Uterus (tissue), 4 donors: ENCODE measurements at places on chromosomes 1 and 21.
A peak's percentile ranks its signal among the peaks of the same experiment; 100 is the strongest.

GRCh38 chr1:27603309-27603680, 649 bp downstream of the AHDC1 start:
- peak overlapping the region; percentile 99 for H3K27ac ChIP-seq
- peak overlapping the region; percentile 63 for H3K4me3 ChIP-seq
- no peaks in the 10 kb centered on the region for H3K27me3 ChIP-seq
- no peaks in the 10 kb centered on the region for H3K36me3 ChIP-seq
- no peak for DNase-seq

DNA sequence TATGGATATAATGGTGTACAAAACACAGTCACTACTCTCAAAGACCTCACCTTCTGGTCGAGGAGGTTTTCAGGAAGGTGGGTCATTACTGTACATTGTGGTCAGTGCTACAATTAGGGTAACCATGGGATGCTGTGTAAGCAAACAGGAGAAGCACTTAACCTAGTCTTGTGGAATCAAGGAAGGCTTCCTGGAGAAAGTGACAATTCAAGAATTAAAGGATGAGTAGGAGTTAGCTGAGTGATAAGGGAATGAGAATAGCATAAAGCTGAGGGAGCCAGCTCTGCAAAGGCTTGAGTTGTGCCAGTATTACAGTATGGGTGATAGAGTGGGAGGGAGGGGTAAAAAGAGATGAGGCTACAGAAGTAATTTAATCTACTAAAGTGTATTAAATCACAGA, 17.2 kb downstream of the NEXN start:
- DNase-seq: no peak
- H3K27me3 ChIP-seq: no peaks in the 10 kb centered on the region
- H3K4me3 ChIP-seq: no peak overlapping the region
- H3K36me3 ChIP-seq: no peaks in the 10 kb centered on the region

- no peaks in the 10 kb centered on the region for H3K27me3 ChIP-seq
- H3K4me1 ChIP-seq: no peaks in the 10 kb centered on the region
- DNase-seq: no peak
- no peak overlapping the region for H3K4me3 ChIP-seq
- H3K36me3 ChIP-seq: no peaks in the 10 kb centered on the region
- H3K27ac ChIP-seq: no peak overlapping the region
These were observed 42.9 kb downstream of the USP24 start for GRCh38 chr1:55172272-55172671.

DNA sequence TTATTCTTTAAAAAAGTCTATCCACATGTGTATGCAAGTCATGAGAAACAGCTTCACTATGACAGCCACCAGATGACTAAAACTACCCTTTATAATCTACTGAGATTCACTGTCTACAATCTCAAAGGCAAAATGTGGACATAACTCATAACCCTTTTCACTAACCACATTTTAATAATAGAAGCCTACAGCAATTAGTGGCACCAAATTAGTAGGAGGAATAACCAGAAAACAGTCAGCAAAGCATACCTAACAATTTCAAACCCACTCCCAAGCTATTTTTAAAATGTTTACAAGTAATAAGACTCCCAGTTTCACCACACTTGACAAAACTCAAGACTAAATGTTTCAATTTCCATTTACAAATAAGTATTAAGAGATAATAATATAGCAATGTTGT, 442.9 kb downstream of the PTPRC start:
- no peaks in the 10 kb centered on the region for H3K4me1 ChIP-seq
- no peaks in the 10 kb centered on the region for H3K36me3 ChIP-seq

DNA sequence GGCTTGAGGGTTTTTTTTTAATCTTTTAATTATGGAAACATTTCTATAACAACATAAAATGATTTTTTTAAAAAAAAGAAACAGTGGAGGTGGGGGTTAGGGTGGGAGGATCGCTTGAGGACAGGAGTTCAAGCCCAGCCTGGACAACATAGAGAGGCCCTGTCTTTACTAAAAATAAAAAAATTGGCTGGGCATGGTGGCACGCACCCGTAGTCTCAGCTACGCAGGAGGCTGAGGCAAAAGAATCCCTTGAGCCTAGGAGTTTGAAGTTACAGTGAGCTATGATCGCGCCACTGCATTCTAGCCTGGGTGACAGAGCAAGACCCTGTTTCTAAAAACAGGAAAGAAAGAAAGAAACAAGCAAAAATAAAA, 32.2 kb upstream of the RNF11 start:
- no peak overlapping the region for H3K27ac ChIP-seq
- H3K36me3 ChIP-seq: no peaks in the 10 kb centered on the region
- no peak for DNase-seq
- H3K27me3 ChIP-seq: no peaks in the 10 kb centered on the region
- no peak overlapping the region for H3K4me3 ChIP-seq

DNA sequence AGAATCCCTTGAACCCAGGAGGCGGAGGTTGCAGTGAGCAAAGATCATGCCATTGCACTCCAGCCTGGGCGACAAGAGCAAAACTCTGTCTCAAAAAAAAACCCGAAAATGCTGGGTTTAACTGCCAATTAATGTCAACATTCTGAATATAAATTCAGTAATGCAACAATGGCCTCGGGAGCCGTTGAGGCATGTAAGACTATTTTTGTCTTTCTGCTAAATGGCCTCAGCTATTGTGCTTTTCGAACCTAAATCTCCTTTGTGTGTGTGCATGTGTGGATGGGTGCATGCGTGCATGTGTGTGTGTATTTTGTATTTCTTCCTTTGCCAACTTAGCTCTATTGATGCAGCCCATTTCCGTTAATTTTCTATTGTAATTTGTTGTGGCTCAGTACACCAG, 31.6 kb downstream of the CLIC4 start:
- no peak for DNase-seq
- peaks cover 10% of the 10 kb centered on the region for H3K4me1 ChIP-seq
- peak overlapping the region; percentile 36 for H3K27ac ChIP-seq
- no peaks in the 10 kb centered on the region for H3K27me3 ChIP-seq
- no peak overlapping the region for H3K4me3 ChIP-seq
